ENCODE measurements at places on chromosomes 3 and 15.
A peak's percentile ranks its signal among the peaks of the same experiment; 100 is the strongest.

DNA sequence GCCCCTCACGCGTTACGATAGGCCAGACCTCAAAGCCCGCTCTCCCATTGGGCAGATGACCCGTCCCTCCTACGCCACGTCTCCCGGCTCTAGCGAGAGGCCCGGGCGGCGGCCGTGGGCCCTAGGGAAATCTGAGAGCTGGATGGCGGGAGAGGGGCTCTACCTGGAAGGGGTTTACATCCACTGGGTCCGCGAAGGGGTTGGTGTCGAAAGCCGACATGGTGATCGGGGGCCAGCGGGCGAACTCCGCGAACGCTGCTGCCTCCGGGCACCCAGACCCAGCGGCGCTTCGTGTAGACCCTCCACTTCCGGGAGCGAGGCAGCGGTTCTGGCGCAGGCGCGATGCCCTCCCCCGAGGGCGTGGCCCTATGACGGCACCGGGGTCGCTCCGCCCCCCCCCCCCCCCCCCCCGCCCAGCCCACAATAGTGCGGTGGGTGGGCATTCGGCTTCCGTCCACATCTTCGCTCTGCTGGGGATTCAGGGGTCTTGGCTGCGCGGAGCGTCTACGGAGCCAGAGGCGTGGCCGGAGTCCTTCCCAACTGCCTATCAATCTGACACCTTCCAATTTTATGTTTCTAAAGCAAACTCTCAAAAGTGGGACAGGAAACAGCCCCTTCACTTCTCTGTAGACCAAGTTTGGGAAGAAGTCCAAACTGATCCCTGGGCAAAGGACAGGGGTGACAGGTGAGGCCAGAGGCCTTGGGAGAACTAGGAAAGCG, at the start of gene SCAMP2:
Gene SCAMP2, minus strand, starts transcription at position 330 of the 720 bp plus-strand sequence. Its CDS starts 110 bp downstream, at position 220.
- peak; percentile 89 for DNase-seq

DNA sequence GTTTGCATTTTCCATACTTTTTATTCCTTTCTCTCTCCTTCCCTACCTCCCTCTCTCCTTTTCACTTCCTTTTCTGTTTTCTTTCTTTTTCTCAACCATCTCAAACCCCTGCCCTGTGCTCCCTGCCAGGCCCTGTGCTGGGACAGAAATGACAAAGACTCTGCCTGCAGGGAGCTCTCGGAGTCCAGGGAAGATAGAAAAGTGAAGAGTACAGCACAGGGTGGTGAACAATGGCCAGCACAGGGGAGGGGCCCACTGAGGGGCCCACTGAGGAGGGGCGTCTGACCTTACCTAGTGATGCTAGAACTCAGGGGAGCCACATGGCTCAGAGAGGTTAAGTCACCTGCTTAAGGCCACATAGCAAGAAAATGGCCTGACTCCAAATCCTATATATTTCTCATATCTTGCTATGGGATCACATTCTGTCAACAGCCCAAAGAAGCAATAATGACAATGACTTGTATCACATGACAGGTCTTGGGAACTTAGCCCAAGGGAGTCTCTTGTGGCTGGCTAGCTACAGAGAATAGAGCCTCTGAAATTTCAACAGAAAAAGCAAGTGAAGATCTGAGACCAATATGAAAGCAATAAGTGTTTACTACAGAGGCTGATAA, 44.3 kb upstream of the ATP2B2 start:
- DNase-seq = no peak

GRCh38 chr15:29062179-29062591, 176.4 kb downstream of the APBA2 start:
- no peak for DNase-seq

DNA sequence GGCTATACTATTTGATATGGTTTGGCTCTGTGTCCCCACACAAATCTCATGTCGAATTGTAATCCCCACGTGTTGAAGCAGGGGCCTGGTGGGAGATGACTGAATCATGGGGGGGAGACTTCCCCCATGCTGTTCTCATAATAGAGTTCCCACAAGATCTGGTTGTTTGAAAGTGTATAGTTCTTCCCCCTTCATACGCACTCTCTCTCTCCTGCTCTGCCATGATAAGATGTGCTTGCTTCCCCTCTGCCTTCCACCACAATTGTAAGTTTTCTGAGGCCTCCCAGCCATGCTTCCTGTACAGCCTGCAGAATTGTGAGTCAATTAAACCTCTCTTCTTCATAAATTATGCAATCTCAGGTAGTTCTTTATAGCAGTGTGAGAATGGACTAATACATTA, 290.1 kb upstream of the CHRM5 start:
- DNase-seq = no peak

DNA sequence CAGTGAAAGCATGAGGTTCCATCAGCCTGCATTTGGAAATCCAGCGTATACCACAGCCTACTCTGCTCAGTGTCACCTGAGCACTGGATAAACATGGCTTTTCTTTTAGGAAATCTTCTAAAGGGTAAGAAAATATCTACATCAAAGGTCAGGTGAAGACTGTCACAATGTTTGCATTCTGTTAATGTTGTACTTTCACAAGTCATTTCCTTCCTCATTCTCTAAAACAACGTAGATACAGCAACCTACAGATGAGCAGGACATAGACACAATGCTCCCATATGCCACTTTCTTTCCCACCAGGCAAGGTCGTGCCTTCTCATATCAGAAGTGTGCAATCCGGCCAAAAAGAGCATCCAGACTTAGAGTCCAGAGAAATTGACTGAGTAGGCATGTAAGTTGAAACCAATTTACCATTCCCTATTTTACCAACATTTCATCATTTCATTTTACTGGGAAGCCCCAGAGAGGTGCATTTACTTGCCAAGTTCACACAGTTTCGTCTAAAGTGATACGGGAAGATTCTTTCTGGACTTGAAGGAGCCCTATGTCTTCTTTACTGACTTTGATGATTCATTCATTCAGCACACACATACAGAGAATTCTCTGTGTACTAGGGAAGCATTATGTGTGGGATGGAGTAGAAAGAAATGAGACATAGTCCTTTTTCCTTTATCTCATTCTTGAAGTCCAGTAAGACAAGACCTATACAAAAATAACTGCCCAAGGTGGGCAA, 30.6 kb upstream of the LPP start:
- no peak for DNase-seq

DNA sequence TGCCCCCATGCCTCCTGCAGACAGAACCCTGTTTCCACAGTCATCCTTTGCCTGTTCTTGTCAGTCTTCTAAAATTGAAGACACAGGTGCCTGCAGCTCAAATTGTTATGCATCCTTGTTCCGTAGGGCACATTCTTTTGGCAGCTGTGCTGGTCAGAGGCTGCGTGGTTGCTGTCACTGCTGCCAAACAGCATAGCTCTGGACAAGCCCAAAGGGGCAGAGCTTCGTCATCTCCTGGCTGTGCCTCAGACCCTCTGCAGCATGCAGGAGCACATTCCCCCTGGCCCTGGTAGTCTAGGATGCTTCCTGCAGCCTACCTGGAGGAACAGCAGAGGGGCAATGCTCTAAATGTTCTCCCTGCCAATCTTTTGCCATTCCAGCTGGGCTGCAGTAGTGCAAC, 2.1 kb upstream of the FBXL22 start:
- no peak for DNase-seq

GRCh38 chr3:196968233-196969133, at the start of gene PIGZ:
Gene PIGZ, minus strand, starts transcription at chr3:196968833. Its CDS starts 16,802 bp downstream, at chr3:196952031.
- peak; percentile 62 for DNase-seq

- no peak for DNase-seq
Measured at GRCh38 chr3:11600501-11601282, 43.0 kb downstream of the VGLL4 start.

GRCh38 chr3:66473692-66474091, 27.1 kb downstream of the LRIG1 start:
- DNase-seq = no peak

DNA sequence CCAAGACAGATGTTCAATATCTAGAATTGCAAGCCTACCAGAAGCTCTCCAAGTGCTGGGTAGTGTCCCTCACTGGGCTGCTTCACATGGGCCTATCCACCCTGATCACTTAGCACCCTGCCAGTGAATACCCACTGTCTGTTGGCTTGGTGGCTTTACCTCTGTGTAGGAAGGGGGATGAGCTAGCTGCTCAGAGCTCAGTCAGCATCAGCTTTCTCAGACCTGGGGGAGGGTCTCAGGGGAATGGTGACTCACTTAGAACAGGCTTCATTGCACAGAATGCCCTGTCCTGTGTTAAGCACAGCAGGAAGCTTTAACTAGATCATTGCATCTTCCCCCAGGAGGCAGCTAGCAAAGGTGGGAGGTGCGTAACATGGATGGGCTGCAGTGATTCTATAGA, 209.8 kb downstream of the PDCD6IP start:
- DNase-seq = no peak

GRCh38 chr3:64088408-64089205, 65.3 kb upstream of the PSMD6 start:
- no peak for DNase-seq

GRCh38 chr3:107222907-107223306, 154.3 kb upstream of the CCDC54 start:
- DNase-seq = no peak

DNA sequence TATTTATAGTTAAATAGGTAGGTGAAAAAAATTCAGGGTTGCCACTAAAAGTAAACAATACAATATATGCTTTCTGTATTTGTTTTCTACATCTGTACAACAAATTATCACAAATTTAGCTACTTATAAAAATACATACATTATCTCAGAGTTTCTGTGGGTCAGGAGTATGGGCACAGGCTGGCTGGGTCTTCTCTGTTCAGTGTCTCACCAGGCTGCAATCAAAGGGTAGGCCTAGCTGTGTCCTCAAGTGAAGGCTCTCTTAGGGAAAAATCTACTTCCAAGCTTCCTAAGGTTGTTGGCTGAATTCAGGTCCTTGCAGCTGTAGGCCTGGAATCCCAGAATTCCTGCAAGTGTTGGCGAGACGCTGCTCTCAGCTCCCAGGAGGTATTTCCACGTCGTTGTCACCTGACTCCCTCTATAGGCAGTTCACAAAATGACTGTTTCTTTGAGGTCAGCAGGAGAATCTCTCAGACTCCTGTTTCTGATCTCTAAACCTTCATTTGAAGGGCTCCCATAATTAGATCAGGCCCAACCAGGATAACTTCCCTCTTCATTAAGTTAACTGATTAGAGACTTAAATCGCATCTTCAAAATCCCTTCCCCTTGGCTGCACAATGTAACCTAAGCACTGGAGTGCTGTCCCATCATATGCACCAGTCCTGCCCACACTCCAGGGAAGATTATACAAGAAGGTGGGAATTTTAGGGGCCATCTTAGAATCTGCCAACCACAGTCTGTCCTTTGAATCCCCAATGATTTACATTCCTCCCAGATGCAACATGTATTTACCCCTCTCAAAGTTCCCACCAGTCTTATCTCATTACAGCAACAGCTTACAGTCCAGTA, 296.6 kb downstream of the SUCLG2 start:
- DNase-seq = no peak

DNA sequence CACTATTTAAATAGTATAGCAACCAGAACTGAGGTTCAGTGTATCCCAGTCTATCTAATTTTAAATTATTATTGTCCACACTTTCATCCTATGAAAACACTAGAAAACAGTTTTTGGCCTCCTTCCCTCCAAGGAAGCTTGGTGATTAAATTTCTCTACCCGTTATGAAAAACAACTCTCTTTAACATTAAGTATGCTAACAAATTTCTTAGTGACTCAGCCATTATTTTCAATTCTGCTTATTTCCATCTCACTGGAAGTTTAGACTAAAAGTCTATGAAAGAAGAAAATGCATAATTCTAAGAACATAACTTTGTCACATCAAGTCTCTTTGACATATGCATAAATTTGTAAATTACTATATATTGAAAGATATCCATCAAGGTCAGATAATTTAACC, 185.2 kb downstream of the NSUN3 start:
- no peak for DNase-seq

- no peak for DNase-seq
Measured at GRCh38 chr15:43463507-43463906, 29.4 kb downstream of the TP53BP1 start.

- no peak for DNase-seq
Measured at GRCh38 chr15:83927704-83928391, 273.9 kb downstream of the ADAMTSL3 start.

Measured in activated CD4-positive, CD25-positive, alpha-beta regulatory T cell treated with anti-CD3 and anti-CD28 coated beads, Interleukin-2, amount 50 U/mL, for 72 hours (primary cell).